ENCODE measurements at places on chromosomes 16 and 17.

GRCh38 chr17:28506763-28507487, 777 bp downstream of the FOXN1 start:
- no peak for DNase-seq

DNA sequence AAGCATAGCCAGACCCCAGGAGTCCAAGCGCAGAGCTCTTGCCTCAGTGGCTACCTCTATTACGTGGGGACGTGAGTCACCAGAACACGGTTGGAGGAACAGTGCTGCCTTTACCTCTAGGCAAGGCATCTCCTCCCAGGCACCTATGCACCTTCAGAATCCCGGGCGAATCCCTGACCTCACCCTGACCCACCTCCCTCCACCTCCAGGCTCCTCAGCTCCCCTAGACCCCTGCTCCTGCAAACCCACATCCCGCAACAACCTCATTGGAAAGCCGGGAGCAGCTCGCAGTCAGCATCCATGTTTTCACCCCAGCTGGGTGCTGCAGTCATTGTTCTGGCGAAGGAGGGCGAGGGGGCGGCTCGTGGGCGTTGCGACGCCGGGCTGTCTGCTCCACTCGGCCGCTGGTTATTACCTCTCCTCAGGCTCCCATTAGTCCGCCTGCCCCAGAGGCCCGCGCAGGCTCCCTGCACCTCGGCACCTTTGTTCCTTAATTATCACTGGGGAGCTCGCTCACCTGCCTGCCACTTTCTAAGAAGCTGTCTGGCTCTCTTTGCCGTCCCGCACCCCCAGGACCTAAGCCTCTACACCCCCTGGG, 24.6 kb upstream of the DLX4 start:
- no peak for DNase-seq

- DNase-seq: no peak
Observed at GRCh38 chr17:50213026-50214022, 11.9 kb upstream of the COL1A1 start.

GRCh38 chr16:1929105-1929504, 10.9 kb upstream of the HS3ST6 start:
- no peak for DNase-seq

GRCh38 chr16:88351491-88352101, 31.2 kb upstream of the ZNF469 start:
- DNase-seq: no peak

DNA sequence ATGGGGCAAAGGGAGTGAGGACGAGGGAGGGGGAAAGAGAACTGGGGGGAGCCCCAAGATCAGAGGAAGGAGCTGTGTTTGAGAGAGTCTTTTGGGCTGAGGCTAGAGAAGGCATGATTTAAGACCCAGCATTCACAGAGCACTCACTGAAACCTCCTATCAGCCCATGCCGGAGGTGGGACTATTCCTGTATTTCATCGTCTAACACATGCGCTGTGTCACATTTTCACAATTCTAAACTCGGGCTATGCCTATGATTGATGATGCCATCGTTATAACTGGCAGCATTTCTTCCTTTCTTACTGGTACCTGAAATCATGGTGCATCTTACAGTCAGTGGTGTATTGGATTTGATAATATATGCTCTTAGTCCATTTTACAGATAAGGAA, 3.5 kb downstream of the FAM171A2 start:
- DNase-seq: no peak

- no peak for DNase-seq
Observed at GRCh38 chr16:26651464-26651863, 415.3 kb upstream of the C16orf82 start.

DNA sequence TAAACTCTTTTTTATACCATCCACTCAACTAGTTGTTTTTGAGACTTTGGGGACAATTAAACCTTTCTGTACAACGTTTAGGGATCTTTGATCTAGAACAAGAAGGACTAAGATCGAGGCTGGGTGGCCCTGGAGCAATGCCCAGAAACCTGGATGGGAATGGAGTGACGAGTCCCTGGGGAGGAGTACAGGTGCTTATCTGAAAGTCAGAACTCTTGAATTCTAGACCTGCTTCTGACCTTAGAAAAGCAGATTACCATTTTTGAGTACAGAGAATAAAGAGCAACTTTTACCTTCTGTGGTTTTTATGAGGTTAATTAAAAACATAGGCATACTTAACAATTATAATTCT, 17.8 kb downstream of the UBE2Z start:
- no peak for DNase-seq

DNA sequence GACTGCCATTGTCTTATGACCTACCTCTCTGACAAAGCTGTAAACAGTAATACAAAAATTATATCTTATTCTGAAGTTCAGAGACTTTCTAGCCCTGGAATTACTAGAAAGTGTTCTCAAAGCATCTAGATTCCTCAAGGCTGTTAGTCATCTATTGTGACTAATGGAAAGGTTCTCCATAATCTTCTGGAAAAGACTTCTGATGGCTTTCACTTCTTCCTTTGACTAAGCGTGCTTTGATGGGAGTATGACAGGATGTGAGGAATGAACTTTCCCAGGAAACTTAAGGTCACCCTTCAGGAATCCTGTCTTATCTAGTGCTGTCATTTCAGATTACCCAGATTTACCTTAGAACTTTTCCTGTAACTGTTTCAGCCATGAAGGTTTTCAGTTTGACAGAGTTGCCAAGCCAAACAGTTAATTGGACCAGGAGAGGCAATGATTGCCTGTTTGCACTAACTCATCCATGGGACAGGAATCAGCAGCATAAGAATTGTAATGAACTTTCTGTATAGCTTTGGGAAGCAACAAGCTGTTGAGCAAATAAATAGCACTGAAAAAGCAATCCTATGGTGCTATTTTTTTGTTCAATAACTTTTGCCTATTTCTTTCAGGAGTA, 43.5 kb downstream of the AP2B1 start:
- no peak for DNase-seq

DNA sequence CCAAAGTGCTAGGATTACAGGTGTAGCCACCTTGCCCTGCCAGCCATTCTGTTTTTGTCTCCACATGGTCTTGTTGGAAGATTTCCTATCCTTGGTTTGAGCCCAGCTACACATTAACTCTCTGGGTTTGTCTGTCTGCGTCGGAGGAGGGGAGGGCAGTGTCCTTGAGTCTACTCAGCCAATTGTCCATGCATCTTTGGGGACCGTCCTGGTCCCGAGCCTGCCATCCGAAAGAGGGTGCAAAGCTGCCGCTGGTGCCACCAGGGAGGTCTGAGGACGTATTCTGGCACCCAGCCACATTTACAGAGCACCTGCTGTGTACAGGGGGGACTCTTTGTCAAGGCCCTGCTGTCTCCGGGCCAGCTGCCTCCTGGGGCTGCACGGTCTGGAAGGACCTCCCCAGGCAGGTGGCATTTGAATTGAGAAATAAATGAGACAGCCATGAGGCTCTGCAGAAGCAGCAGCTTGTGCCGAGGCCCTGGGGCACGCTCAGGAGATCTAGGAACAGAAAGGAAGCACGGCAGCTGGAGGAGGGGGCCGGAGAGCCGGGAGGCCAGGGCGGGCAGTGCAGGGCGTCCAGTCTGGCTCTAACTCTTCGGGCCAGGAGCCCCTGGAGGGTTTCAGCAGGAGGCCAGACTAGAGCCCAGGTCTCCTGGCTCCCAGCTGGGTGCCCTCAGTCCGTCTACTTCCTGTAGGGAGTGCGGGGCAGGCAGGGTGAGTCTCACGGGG, 1.5 kb downstream of the CYBA start:
- no peak for DNase-seq

- peak; percentile 46 for DNase-seq
Observed at GRCh38 chr17:51056813-51057510, 63.7 kb downstream of the SPAG9 start.

- no peak for DNase-seq
Observed at GRCh38 chr17:81457401-81457800, 55.2 kb downstream of the ACTG1 start.

DNA sequence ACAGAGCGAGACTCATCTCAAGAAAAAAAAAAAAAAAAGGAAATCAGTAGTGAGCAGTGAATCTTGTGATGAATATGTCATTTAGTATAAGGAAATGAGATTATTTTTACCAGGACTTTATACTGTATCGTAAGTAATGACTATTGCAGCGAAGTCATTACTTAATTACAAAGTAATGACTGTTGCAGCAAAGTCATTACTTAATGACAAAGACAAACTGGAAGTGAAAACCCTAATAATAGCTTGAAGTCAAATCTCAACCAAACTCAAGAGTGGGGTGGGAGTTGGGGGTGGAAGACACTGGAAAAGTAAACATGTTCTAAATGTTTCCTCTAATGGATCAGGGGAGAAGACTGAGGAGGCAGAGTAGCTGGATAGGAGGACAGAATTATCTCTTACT, 76.5 kb downstream of the ARHGAP44 start:
- DNase-seq: no peak

- no peak for DNase-seq
Observed at GRCh38 chr16:57614536-57614935, 13.9 kb upstream of the ADGRG1 start.

DNA sequence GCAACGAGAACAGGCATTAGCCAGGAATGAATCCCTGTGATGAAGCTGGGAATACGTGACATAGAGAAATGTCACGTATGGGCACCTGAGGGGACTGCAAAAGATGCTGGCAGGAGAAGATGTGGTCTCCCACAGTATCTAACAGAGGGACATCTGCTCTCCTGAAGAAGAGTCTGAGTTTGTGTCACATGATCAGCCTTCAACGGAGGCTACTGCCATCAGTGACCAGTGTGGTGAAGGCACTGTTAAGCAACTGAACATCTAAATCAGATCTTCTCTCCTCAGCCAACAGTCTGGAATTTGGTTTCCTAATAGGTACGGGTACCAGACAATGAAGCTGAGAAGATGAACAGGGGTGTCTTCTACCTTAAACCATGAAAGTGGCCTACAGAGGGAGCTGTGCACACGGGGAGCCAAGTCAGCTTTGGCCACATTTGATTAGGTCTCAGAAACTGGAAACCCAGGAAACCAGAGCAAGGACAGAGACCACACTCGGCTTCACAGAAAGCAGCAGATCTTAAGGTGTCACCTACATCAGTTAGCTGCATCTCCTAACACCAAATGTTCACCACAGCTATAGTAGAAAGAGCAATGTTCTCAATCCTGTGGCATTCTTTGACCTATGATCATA, 41.8 kb downstream of the BRD7 start:
- DNase-seq: no peak

DNA sequence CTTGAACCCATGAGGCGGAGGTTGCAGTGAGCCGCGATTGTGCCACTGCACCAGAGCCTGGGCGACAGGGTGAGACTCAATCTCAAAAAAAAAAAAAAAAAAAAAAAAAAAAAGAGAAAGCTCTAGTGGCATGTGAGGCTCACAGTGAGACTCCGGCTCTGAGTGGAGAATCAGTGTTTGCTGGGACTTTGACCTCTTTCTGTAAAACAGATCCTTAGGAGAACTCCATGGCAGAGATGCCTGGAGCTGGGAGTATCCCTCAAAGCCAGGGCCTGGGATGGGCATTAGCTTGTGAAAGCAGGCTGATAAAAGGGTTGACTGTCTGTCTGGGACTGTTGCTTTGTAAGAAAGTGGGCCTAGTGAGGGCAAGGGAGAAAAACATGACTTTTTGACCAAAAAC, 46.4 kb downstream of the ZNF207 start:
- no peak for DNase-seq

DNA sequence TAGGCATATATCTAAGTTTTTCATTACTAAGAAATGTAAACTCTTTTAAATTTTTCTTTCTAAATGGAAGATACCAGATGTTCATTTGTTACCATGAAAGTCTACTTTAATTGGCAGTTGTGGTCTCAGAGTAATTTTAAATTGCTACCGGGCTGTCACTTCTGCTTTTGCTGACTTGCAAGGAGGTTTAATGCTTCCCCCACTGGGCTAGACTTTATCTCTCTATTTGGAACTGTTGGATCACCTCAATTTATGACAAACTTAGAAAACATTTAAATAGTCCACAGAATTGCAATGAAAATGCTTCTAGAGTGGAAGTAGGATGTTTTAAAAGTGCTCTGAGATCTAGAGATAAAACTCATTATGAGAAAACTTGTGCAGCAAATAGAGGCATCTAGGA, 479.8 kb upstream of the GOT2 start:
- no peak for DNase-seq

DNA sequence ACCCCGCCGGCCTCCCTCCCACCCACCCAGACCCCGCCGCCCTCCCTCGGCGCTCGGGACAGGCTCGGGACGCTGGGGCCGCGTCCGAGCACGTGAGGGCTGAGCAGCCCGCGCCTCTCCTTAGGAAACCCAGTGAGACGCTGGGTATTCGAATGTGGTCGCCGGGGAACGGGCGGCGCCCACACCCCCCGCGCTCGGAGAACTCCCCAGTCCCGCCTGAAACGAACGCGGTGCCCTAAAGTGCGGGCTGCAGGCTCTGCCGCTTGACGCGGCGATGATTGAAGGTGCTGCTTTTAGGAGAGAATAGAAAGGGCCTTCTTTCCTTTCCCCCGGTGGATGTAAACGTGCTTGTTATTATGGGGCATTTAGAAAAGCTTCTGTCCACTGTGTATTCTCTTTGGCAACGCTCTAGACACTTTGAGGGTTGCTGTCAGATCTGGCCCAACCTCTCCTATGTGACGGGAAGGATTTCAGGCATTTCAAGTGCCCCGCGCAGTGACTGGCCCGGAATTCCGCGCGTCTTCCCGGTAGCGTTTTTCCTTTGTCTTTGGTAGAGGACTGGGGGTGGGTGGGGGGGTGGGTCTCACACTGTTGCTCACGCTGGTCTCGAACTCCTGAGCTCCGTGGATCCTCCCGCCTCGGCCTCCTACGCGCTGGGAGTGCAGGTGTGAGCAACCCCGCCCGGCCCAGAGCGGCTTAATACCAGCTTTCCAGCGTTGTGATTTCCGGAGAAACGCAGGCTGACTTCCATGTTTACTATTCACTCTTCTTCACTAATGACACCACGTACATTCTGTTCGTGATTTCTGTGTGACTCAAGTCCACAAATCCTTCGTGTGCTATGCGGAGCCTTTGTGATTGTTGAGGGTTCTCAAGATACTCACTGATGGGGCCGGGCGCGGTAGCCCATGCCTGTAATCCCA, 21.8 kb upstream of the FOXK2 start:
- no peak for DNase-seq

GRCh38 chr16:81599034-81599744, 154.6 kb downstream of the CMIP start:
- peak; percentile 51 for DNase-seq

- DNase-seq: no peak
Observed at GRCh38 chr16:48158296-48158695, 2.5 kb upstream of the ABCC12 start.

DNA sequence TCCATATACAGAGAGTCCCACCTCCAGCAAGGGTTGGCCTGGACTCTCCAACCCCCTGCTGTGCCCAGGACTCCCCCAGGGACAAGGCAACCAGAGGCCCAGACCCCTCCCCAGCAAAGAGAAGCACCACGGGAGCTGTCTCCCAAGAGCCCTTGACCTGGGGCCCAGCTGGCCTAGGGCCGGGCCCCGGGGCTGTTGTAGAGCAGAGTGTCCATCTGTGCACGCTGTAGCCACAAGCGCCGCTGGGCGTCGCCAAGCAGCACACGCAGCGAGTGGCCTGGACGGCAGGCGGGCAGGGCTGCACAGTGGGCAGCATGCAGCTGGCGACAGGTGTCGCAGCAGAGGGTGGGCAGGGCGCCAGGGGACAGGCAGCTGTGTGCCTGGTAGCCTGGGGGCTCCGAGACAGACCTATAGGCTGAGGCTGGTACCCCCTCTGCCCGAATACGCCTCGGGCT, 4.3 kb downstream of the SPATA2L start:
- DNase-seq: no peak

- DNase-seq: peak; percentile 72
Observed at GRCh38 chr17:41835800-41836549, at the start of gene NT5C3B. Gene NT5C3B (minus strand): TSS chr17:41836232. CDS start chr17:41836193, 39 bp downstream.
